ENCODE measurements at places on chromosomes 1 and 21. TPM values are rescaled to one million over a fixed set of nuclear protein-coding genes. Genes with fewer than 3 reads are reported as not detected.

The CPT2 gene
- 21.2 TPM for polyA plus RNA-seq

The FAM43B gene
- polyA plus RNA-seq = not detected

The KIF17 gene
- not detected for polyA plus RNA-seq

The C1QA gene
- polyA plus RNA-seq = not detected

The IFT25 gene
- 52.7 TPM for polyA plus RNA-seq

The TLR5 gene
- polyA plus RNA-seq = 0.28 TPM

The CDK11A gene
- polyA plus RNA-seq = 22.0 TPM

The APCS gene
- not detected for polyA plus RNA-seq

The KMO gene
- 56.0 TPM for polyA plus RNA-seq

The PGLYRP4 gene
- not detected for polyA plus RNA-seq

The NGF gene
- not detected for polyA plus RNA-seq

The SLC30A10 gene
- not detected for polyA plus RNA-seq

The S100A3 gene
- not detected for polyA plus RNA-seq

The SAMSN1 gene
- polyA plus RNA-seq = 11.3 TPM

The KPRP gene
- polyA plus RNA-seq = not detected

The SIPA1L2 gene
- polyA plus RNA-seq = not detected

The ZBTB8B gene
- not detected for polyA plus RNA-seq

The ITPKB gene
- 34.3 TPM for polyA plus RNA-seq

The UCK2 gene
- polyA plus RNA-seq = 4.9 TPM

The HIVEP3 gene
- polyA plus RNA-seq = 0.90 TPM

The FCRL2 gene
- polyA plus RNA-seq = 39.2 TPM

The PAQR6 gene
- polyA plus RNA-seq = not detected

The ACOT11 gene
- not detected for polyA plus RNA-seq

The THEM5 gene
- polyA plus RNA-seq = not detected

The INSRR gene
- polyA plus RNA-seq = not detected

The NIBAN1 gene
- polyA plus RNA-seq = 0.13 TPM

The SYT11 gene
- 10.9 TPM for polyA plus RNA-seq

The LEMD1 gene
- polyA plus RNA-seq = not detected

The PPFIA4 gene
- not detected for polyA plus RNA-seq

The ZNF697 gene
- not detected for polyA plus RNA-seq

The SELENBP1 gene
- 0.53 TPM for polyA plus RNA-seq

The CCDC185 gene
- polyA plus RNA-seq = not detected

The CR1L gene
- polyA plus RNA-seq = not detected

The RAP1GAP gene
- not detected for polyA plus RNA-seq

The RPE65 gene
- polyA plus RNA-seq = not detected

The RBM15 gene
- 14.5 TPM for polyA plus RNA-seq

The F13B gene
- not detected for polyA plus RNA-seq

The FASLG gene
- not detected for polyA plus RNA-seq

The AK4 gene
- polyA plus RNA-seq = not detected

The ITGB2 gene
- 346 TPM for polyA plus RNA-seq

The TXNIP gene
- polyA plus RNA-seq = 5,577 TPM

The LDLRAD1 gene
- polyA plus RNA-seq = not detected
